ENCODE measurements at places on chromosomes 11 and 22. TPM values are rescaled to one million over a fixed set of nuclear protein-coding genes. Genes with fewer than 3 reads are reported as not detected.

DNA sequence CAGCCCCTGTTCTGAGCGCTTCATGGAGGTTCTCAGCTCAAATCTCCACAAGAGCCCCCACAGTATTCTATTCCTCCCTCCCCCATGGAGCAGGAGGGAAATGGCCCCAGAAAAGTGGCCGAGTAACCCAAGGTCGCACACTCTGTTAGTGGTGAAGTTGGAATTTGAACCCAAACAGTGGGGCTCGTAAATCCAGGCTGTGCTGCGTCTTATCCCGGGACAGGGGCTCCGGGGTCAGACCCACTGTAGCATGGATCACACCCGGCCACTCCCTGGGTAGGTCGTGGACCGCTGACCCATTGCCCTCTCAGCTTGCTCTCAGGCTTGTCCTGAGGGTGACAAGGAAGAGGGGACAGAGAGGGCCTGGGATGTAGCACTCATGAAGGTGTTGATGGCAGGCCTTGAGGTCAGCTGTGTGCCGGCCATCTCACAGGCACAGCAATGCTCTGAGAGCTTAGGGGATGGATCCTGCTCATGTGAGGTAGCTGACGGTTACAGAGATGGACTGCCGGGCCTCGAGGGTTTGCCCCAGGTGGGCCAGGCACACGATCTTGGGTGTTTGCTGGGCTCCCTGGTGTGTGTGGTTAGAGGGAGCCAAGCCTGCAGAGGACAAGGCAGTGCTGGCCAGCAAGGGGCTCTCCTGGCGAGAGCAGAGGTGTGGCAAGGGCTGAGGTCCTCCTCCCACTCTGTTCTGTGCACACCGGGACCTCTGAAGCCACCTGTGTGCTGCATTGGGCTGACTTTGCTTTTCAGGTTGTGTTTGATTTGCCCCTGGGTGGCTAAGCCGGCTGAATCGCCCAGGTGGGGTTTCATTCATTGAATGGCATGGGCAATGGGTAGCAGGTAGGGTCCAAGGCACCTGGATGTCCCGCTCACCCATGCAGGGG, 2.3 kb upstream of the FGF19 start:
- H3K4me1 ChIP-seq, result peaks cover 27% of the 10 kb centered on the region
- H3K27ac ChIP-seq, result no peak overlapping the region
- H3K27me3 ChIP-seq, result peaks cover 54% of the 10 kb centered on the region
- no peak overlapping the region for H3K4me3 ChIP-seq

BMAL1 gene
- total RNA-seq, result 7.3 TPM

SPON1 gene
- 14.8 TPM for total RNA-seq

DNA sequence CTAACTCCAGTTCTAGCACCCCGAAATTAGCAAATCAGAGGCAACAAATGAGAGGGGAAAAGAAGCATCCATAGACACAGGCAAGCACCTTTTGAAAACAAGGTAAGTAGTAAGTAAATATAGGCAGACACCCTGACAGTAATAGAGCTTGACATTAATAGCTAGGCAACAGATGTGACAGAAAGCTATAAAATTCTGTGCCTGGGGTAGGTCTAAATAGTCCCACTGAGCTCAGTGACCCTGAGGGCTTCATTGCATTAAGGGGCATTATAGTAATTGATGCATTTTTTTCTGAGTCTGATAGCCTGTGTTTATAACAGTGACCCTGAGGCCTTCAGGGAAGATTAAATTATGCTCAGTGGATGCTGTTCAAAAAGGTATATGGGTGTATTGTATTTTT, 197.1 kb downstream of the HIPK3 start:
- no peaks in the 10 kb centered on the region for H3K36me3 ChIP-seq
- DNase-seq, result no peak
- peaks cover 41% of the 10 kb centered on the region for H3K27me3 ChIP-seq
- H3K4me1 ChIP-seq, result peaks cover 13% of the 10 kb centered on the region

DNA sequence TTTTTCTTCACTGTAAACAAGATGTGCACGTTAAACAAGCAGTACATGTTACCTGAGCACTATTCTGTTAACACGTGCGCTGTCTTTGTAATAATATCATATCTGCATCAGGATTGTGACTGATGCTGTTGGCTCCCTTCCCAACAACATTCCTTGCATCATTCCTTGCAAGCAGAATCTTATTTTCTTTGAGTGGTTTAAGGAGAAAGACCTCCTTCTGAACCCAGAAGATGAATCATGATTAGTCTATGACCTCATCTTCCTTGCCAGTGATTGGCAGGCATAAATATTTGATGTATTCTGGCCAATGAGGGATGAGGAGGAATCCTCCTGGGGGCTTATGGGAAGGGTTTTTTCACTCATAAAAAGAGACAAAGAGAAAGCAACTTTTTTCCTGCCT, 46.2 kb downstream of the C11orf71 start:
- no peak for DNase-seq
- H3K4me1 ChIP-seq, result peaks cover 8% of the 10 kb centered on the region
- H3K4me3 ChIP-seq, result peak overlapping the region; percentile 71
- peak overlapping the region; percentile 81 for H3K27ac ChIP-seq
- H3K36me3 ChIP-seq, result no peaks in the 10 kb centered on the region

HORMAD2 gene
- total RNA-seq, result 0.43 TPM

LARGE2 gene
- 12.4 TPM for total RNA-seq

GRCh38 chr11:73249304-73249703, 22.8 kb upstream of the P2RY6 start:
- H3K27me3 ChIP-seq, result no peaks in the 10 kb centered on the region
- peak overlapping the region; percentile 57 for H3K4me3 ChIP-seq
- no peak for DNase-seq
- H3K27ac ChIP-seq, result peak overlapping the region; percentile 90
- no peaks in the 10 kb centered on the region for H3K36me3 ChIP-seq

MED17 gene
- 49.8 TPM for total RNA-seq

TMEM86A gene
- 6.5 TPM for total RNA-seq

DNA sequence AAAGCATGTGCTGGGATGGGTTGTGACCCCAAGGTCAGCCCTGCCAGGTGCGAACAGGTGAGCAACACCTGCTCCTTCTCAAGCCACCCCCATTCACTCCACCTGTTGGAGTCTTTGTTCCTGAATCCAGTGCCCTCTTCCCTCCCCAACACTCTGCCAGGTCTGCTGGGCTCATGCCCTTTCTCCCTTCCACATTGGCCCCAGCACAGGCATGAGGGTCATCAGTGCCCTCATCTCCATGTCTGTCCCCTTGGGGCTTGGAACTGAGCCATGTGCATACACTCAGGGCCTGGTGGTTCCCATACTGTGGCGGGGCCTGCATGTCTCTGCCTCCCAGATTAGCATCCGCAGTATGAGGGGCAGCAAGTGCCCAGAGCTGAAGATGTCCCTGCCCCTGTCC, 19.1 kb downstream of the RFPL2 start:
- peaks cover 24% of the 10 kb centered on the region for H3K27me3 ChIP-seq
- H3K36me3 ChIP-seq, result no peaks in the 10 kb centered on the region
- no peak for DNase-seq
- H3K4me3 ChIP-seq, result no peak overlapping the region
- no peak overlapping the region for H3K27ac ChIP-seq

DNA sequence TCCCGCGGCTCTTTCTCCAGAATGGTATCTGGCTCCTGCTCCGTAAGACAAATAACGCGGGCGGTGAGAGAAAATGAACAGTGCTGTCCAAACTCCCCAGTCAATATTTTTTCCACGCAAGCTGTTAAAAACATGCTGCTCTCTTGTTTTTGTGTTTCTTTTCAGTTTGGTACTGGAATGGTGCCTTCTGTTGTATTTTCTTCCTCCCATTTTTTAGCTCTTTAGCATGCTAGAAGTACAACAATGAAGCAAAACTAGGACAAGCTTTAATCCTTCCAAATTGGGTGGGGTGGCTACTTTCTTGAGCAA, 599 bp upstream of the PPP2R1B start:
- peaks cover 11% of the 10 kb centered on the region for H3K36me3 ChIP-seq
- peak overlapping the region; percentile 93 for H3K4me3 ChIP-seq
- DNase-seq, result no peak
- H3K27ac ChIP-seq, result peak overlapping the region; percentile 88
